CD14-positive monocyte (primary cell): ENCODE measurements at places on chromosomes 4 and X.

DNA sequence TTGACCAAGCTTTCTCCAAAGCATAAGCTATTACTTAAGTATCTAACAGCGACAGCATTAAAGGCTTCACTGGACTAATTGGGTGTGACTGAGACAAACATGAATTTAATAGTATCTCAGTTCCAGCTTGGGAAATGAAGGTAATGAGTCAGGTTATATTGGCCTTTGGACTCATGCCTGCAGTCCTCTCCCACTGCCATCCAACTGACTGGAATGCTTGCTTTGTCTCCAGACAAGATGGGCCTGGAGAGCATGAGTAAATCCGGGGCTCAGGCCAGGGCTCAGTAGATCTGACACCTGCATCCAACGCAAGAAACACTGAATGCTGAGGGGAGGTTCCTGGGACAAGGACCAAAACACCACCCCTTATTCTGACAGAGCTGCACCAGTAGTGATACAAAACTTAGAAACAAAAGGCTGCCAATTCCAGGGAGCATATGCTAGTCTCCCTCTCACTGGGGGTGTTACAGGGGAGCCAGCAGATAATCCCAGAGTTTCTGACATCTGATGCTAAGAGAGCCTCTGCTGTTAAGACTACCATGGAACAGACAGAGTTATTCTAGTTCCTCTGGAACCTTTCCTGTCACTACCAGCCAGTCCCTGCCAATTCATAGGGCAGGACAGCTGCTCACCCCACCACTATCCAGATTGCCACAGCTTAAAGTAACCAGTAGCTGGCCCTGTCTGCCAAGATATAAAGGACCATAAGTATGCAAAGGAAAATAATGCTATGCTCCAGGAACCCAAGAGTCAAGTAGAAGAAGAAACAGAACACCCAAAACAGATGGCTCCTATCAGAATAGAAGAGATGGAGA lies 293.8 kb downstream of the IQCM start:
- DNase-seq, result no peak

DNA sequence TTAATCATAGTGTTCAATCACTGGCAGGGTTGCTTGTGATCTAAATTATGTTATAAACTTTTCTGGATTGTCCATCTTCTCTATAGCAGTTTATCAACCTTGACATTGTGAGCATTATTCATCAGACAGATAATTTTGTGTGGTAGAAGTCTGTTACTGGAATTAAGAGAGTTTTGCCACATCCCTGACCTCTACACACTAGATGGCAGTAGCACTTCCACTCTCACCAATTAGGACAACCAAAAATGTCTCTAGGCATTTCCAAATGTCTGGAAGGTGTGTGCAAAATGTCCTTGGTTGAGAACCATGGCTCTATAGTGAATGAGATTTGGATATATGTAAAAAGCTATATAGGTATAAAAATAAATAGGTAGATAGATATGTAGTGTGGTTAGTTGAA lies 324.1 kb upstream of the FAM47C start:
- DNase-seq, result no peak

DNA sequence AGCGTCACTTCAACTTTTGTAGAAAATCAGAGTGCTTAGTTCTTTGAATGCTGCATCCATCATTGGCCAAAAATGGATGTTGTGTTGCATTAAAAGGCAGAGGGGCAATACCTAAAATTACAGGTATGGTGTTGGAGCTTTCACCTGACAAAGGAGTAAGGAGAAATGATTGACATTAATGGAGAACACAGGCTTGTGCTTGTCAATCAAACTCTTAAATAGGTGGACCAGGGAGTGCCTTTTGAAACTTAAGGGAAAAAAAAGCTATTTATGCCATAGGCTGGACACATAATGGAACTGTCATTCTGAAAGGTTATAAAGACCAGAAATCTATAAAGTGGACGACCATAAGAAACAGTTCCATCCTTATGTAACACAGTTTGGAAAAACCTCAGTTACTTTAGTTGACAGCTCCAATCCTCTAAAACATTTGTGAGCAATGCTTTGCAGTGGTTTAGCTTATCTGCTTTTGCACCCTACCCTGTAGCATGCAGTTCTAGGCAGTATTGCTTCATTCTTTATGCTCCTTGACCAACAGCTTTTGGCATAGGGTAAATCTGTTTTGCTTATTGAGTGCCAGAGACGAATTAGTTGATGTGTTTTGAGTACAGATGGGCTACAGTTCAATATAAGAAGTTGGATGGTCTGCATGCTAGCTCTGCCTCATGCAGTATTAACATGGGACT lies 2.4 kb downstream of the HADH start:
- no peak for DNase-seq

DNA sequence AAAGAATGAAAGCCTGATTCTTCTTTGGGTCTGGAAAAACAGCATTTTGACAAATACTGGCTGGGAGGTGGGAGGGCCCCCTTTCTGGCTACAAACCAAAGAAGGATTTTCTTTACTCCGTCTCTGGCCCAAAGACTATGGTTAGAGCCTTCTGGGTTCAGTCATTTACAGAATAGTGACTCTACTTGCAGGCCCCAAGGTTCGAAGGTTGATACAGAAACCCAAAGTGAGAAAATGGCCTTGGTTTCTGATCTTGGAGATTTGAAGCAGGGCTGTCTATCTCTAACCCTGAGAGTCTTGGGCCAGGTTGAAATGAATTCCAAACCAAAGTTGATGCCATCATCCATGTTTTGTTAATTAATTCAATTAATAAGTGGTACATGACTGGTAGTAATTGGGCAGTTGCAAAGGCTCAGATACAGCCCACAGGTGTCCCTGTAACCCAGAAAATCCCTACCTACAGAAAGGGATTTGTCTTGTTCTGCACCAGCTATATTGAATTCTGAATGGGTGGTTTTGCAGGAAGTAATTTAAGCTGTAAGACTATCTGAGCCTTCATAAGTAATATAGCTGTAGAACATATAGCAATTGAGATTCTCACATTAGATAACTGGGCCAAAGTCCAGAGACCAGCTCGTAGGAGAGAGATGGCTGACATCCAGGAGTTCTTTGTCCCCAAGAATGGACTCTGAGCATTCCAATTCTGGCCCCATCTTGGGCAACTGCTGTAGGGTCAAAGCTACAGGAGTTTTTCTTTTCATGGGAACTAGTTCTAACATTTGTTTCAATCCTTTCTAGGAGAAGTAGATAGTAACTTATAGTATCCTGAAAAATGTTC lies 34.5 kb downstream of the CHRNA9 start:
- DNase-seq, result no peak
